ENCODE measurements at places on chromosomes 12 and 14.

- no peak for DNase-seq
Measured at GRCh38 chr14:81314443-81315175, 85.5 kb downstream of the STON2 start.

- peak; percentile 86 for DNase-seq
Measured at GRCh38 chr12:54988402-54989054, 4.0 kb upstream of the TESPA1 start.

- no peak for DNase-seq
Measured at GRCh38 chr12:95193139-95193538, 24.1 kb downstream of the FGD6 start.

DNA sequence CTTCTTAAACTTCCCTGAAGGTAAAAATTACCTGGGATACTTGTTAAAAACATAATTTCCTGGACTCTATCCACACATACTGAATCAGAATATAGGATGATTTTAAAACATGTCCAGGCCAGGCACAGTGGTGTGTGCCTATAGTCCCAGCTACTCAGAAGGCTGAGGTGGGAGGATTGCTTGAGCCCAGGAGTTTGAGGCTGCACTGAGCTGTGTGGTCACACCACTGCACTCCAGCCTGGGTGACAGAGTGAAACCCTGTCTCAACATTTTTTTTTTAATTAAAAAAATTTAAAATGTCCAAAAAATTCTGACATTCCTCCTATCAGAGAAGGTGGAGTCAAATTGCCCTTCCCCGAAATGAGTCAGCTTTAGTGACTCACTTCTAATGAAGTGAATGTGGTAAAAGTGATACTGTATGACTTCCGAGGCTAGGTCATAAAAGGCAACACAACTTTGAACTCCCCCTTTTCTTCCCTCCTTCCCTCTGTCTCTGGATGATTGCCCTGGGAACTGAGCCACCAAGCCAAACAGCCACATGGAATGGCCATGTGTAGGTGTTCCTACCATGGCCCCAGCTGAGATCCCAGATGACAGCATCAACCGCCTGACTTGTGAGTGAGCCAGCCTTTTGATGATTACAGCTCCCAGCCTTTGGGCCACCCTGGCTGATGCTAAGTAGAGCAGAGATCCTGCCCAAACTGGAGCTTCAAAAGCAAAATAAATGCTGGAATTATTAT lies 36.3 kb downstream of the LIMA1 start:
- DNase-seq = no peak

GRCh38 chr12:106780010-106780631 lies 5.6 kb downstream of the RIC8B start:
- DNase-seq = no peak

Data from pons (tissue), 1 donor.